Stimulated activated CD4-positive, alpha-beta T cell treated with anti-CD3 and anti-CD28 coated beads, Interleukin-1b, Interleukin-23, amount 100 ng/mL, for 48 hours (primary cell): ENCODE measurements at places on chromosomes 11 and 22.

DNA sequence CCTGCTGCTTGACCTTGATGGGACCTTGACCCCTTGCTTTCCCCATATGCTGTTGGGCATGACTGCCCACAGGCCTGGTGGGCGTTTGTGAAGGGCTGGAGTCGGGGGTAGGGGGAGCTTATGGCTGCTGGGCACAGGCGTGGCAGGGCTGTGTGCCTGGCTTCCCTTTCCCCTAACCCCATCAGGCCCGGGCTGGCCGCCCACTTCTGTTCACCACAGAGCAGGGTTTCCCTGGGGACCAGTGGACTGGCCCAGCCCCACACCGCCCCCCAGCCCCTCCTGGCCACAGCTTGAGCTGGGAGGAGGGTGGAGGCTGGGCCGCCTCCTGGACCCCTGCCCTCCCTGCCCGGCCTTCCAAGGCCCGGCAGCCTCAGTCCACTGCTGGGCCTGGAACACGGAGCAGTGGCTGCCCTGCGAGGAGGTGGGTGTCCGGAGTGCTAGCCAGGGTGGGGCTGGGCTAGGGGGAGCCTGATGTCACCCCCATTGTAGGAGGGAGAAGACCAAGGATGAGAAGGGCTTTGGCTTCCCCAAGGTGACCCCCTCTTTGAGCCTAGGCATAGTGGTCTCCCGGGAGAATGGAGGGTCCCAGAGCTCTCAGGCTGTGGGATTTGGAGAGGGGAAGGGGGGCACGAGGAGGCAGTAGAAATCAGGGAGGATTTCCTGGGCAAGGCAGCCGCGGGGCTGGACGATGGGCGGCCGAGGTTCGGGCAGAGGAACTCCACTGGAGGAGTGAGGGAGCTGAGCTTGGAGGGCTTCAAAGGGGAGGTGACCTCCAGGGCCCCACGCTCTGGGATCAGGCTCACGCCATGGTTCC is at the start of gene AIFM3:
Gene AIFM3 (plus strand): TSS at position 373 of the 814 bp plus-strand sequence. CDS start 690 bp downstream, outside the sequence.
- DNase-seq: no peak

DNA sequence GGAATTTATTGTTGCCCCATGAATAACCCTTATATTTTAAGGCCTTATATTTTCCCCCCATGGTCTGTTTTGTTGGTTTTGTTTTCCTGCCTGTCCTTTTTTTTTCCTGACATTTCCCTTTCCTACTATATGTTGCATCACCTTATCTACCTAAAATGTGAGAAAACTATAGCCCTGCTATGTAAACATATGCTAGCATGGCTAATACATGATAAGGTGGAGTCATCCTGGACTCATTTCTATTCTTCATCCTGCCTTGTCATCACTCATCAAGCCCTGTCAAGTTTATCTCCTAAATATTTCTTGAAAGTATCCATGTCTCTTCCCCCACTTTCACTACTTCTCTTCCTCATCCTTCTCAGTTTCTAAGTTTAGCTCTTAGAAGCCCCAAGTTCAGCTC is 2168.8 kb upstream of the RAG2 start:
- no peak for DNase-seq

DNA sequence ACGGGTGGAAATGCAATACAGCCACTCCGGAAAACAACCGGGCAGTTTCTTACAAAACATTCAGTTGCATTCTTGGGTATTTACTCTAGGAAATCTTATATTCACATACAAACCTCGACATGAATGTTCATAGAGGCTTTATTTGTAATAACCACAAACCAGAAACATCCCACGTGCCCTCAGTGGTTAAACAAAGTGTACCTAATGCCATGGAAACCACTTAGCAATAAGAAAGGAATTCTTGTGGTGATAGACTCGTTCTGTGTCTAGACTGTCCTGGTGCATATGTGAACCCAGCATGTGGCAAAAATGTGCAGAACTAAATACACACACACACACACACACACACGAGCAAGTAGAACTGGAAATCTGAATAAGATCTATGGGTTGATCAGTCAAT is 1073.3 kb downstream of the TBC1D22A start:
- DNase-seq: no peak

DNA sequence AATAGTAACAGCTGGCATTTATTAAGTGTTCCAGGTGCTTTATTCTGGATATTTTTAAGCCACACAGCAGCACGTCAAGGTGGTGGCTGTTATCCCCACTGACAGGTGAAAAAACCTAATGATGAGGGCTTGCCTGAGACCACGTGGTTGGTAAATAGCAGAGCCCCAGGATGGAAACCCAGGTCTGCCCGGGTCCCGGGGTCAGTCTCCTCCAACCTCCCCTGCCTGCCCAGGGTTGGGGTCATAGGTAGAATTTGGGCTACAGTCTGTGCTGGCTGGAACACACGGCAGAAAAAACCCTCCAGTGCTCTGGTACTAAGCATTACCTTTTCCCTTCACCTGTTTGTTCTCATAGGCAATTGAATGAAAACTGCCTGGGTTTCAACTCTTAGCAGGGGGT is 57.9 kb downstream of the EFCAB6 start:
- DNase-seq: no peak

- no peak for DNase-seq
Observed at GRCh38 chr22:21582801-21583740, 15.6 kb downstream of the UBE2L3 start.

- no peak for DNase-seq
Observed at GRCh38 chr11:118634431-118635236, 27.2 kb downstream of the PHLDB1 start.

DNA sequence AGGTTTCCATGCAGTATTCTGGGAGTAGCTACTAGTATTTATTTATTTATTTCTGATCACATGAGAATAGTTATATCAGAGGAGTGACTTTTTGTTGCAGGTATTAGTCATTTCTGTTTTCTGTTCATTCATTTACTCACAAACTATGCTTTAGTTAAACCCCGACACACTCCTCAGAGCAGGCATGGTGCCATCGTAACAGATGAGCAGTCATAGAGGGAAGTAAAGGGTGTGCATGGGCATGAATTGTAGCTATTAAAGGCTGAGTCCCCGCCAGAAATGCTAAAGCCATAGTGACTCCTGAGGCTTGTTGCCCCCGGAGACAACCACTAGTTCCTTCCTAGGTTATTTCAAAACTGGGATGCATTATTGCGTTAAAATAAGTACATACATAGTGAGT is 10.6 kb downstream of the JHY start:
- no peak for DNase-seq

- DNase-seq: no peak
Observed at GRCh38 chr11:72751116-72752087, 806 bp downstream of the ARAP1 start.

DNA sequence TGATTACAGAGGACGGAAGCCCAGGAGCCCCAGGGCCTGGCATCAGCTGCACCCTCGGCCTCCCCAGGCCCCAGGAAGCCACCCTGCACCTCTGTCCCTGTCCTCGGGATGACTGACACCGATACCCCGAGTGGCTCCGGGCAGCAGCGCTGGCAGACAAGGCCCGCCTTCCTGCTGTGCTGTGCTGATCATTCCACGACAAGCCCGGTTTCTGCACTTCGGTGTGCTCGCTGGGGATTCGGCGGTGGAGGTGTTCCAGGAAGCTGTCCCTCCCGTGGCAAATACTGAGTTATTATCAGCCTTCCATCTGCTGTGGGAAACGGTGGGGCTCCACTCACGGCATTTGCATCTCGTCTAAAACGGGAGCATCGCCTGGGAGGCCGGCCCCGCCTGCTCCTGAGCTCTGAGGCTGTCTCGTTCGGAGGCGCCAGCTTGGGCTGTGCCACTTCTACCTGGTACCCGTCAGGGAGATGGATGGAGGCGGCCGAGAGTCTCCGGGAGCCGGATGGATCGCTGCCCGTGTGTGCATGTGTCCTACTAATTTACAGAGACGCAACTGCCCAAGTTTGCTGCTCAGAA is 506.1 kb downstream of the BRD1 start:
- DNase-seq: no peak

GRCh38 chr11:66459138-66459778 is 7.4 kb upstream of the PELI3 start:
- no peak for DNase-seq

- DNase-seq: no peak
Observed at GRCh38 chr11:63609971-63610580, 4.2 kb downstream of the PLAAT3 start.

DNA sequence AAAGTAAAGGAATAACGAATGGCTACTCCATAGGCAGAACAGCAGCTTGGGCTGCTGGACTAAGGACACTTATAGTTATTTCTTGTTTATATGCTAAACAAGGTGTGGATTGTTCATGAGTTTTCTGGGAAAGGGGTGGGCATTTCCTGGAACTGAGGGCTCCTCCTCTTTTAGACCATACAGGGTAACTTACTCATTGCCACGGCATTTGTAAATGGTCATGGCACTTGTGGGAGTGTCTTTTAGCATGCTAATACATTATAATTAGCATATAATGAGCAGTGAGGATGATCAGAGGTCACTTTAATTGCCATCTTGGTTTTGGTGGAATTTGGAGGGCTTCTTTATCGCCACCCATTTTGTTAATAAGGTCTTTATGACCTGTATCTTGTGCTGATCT is 7.0 kb downstream of the OR4X1 start:
- DNase-seq: no peak

DNA sequence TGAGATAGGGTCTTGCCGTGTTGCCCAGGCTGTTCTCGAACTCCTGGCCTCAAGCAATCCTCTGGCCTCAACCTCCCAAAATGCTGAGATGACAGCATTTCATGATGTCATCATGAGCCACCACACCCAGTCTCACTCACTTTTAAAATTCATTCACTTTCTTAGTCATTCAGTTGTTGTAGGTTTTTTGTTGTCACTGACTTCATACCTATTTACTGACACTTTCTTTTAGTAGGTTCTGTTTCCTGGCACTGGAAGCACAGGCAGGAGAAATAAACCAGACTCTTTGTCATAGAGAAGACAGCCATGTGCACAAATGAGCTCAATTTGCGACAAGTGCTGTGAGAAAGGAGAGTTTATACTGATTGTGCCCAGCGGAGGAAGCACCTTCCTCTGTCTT is 10.5 kb downstream of the ART5 start:
- DNase-seq: no peak

DNA sequence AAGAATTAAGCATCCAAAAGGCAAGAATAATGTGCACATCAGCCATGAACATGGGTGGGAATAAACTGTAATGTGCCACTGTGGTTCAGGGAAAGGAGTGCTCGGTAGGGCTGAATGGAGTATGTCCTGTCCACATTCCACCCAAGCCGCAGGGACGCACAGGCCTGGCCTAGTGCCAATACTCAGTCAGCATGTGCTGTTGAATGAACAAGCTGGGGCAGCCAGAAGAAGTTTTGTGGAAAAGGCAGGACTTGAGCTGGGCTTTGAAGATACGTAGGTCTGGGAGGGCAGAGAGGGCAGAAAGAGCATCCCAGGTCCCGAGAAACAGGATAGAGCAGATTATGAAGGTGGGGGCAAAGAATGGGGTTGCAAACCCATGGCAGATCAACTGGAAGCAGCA is 60.0 kb upstream of the PLET1 start:
- DNase-seq: no peak

DNA sequence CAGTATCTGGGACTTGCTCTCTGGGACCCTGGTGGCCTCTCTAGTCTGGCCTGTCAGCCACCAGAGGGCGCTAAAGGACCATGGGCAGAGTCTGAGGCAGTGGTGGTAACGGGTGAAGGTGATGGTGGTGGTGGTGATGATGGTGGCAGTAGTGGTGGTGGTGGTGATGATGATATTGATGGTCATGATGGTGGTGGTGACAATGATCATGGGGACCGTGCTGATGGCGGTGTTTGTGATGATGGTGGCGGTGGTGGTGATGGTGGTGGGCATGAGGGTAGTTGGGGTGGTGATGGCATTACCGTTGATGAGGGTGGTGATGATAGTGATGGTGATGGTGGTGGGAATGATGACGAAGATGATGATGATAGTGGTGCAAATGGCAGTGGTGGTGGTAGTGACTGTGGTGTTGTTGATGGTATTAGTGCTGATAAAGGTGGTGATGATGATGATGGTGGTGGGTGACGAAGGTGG is 16.0 kb downstream of the TRPM5 start:
- peak; percentile 85 for DNase-seq

DNA sequence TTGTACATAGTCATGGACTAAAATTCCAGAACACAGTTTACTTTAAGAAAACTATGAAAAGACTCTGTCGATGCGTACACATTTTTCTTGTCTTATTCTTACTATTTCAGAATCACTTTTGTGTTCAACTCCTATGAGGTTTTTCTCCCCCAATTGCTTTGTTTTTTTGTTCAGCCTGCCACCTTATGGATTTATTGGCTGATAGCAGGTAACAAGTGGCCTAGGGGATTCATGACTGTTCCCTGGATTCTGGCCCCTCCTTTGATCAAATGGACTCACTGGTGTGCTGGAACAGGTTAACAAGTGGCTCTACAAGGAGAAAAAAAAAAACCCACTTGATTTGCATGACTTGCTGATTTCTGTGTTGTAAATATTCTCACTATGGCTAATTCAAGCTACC is 10.6 kb downstream of the MMP20 start:
- DNase-seq: no peak

GRCh38 chr22:36147196-36147791 is 13.3 kb downstream of the APOL3 start:
- no peak for DNase-seq

- DNase-seq: no peak
Observed at GRCh38 chr11:3103076-3103475, 45.9 kb upstream of the CARS1 start.

- DNase-seq: no peak
Observed at GRCh38 chr11:122646549-122647340, 8.8 kb upstream of the UBASH3B start.

GRCh38 chr11:112632866-112633505 is 328.2 kb upstream of the NCAM1 start:
- DNase-seq: no peak

- DNase-seq: no peak
Observed at GRCh38 chr11:126601550-126602215, 246.2 kb downstream of the ST3GAL4 start.

DNA sequence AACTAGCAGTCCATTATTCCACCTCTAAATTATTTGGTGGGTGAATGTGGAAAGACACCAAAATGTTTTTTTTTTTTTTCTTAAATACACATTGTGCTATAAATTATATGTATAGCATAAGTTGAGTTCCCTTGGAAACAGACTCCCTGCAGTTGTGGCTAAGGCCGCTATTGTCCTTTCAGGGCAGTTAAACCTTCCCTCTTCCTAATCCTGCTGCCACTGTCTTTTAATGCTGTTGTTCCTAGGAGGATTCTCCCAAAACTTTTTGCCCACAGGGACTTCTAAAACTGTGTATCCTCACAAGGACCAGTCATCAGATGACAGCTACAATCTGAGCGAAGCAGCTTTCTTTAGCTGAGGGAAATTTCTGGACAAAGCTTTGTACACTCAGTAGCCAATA is 478.9 kb upstream of the CHORDC1 start:
- DNase-seq: no peak

GRCh38 chr11:76825726-76826396 is 34.9 kb upstream of the ACER3 start:
- DNase-seq: no peak

DNA sequence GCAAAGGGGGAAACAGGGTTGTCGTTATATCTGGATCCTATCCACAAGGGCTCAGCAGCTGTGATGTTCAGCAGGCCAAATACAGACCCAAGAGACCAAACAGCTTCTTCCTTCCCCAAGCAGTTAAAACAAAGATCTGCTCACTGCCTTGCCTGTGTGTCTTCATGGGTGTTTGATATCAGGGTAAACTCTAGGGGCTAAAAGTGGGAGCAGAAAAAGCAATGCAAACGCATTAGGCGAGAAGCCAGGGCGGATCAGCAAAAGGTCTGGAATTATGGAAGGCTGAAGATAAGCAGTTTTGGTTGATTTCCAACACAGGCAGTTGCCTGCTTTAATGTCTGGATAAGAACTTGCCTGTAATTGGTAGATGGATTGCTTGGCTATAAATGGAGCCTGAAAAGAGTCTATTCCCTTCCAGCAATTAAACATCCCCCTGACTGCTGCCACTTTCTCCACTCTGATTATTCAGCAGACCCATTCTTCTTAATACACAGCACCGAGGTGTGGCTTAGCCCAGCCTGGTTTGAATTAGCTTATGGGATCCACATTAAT is 126.3 kb downstream of the COMMD9 start:
- DNase-seq: no peak
